ENCODE measurements at places on chromosomes 6 and 20.

- DNase-seq = no peak
These were observed 75.9 kb downstream of the PLCG1 start for GRCh38 chr20:41213150-41213820.

DNA sequence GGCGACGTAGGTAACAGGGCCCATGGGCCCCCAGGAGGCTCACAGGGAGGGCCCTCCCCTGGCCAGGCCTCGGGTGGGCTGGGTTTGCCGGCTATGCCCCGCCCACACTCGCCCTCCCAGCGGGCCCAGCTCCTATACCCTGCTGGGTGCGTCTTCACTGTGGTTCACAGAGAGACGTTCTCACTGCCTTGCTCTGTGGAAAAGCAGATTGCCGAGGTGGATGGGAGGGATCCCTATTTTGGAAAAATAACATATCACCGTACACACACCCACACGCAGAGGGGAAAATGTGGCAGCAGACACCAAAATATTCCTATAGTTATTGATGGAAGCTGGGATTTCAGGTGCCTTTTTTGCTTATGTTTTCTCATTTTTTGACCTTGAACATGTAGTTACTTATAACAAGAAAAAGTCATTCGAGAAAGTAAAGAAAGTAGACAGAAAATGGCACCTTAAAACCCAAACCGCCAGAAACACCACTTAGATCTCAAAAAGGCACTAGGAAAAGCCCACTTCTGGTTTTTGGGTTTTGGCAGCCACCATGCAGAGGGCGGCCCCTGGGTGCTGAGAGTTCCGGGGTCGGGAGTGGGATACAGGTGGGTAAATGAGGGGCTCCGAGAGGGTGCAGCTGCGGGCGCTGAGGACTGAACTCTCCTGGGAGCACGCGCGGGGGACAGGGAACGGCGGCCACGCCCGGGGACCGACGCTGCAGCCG is 49.4 kb downstream of the TMEM242 start:
- DNase-seq = no peak

DNA sequence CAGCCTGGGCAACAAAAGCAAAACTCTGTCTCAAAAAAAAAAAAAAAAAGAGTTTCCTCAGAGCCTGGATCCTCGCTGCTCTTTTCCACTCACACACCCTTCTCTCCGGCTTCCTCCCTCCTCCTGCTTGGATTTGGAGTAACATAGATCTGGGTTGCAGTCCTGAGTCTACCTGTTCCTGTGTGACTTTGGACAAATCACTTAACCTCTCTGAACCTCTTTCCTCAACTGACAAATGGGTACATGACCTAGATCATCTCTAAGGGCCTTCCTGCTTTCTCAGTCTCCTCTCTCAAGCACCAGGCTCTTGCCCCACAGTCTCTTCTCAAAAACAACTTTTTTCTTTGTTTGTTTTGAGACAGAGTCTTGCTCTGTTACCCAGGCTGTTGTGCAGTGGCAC is 5.6 kb upstream of the R3HDML start:
- DNase-seq = no peak

DNA sequence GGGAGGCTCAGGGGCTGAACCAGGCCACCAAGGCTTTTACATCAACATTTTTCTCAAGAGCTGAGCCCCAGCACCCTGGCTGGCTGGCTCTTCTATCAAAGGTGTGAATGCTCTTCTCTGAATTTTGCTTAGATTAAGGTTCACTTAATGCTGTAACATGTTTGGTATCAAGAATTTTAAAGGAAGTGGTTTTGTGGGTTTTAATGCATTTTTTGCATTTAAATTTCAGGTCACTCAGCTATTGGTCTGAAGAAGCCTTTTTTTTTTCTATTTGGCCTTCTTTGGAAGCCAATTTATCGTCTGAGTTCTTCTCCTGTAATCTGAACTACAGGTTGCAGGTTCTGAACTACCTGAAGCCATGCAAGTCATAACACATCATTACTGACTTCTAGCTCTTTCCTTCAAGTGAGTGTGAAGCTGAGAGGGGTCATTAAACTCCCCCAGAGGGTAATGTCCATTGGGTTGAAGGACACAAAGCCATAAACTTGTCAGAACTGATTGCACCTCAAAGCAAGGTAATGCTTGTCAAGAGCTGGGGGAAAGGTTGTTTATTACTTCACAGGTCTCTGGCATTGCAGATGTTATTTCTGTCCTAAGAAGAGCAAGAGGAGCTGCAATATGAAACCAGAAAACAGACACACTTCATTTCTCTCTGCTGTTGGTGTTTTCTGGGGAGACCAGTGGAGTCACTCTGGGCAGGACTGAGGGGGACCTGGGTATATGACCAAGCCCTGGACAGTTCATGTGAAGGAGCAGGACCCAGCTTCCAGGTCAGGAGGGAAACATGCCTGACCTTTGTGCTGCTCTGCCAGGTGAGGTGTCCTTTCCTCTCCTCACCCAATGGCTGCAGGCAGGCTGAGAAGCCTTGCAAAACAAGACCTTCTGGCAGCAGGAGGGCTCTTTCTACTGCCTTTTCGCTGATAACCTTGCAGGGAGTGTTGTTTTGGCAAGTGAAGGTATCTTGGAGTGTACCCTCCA is 26.1 kb upstream of the NEDD9 start:
- DNase-seq = no peak

- DNase-seq = no peak
These were observed 80.1 kb upstream of the THEMIS start for GRCh38 chr6:127980996-127981395.

- DNase-seq = no peak
These were observed 9.7 kb downstream of the MRPL14 start for GRCh38 chr6:44117397-44118128.

DNA sequence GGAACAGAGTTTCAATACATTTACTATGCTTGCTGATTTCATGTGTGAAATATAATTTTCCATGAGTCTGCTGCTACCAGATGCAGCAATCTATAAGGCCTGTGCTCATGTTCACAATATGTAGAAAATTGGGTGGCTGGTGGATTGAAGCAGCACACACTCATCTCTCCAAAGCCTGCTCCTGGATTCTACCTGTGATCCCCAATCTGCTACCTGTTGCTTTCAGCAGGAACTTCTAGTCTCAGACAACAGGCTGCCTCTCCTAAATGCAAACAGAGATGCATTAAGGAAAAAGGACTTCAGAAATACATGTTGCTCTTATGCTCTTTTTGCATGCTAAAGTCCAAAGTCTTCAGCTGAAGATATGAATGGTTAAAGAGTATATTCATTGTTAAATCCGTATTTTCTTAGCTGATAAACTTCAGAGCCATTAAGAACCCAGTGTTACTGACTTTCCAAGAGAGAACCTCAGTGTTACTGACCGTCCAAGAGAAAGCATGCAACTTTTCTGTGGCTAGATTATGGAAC is 30.9 kb upstream of the MCM9 start:
- DNase-seq = no peak

DNA sequence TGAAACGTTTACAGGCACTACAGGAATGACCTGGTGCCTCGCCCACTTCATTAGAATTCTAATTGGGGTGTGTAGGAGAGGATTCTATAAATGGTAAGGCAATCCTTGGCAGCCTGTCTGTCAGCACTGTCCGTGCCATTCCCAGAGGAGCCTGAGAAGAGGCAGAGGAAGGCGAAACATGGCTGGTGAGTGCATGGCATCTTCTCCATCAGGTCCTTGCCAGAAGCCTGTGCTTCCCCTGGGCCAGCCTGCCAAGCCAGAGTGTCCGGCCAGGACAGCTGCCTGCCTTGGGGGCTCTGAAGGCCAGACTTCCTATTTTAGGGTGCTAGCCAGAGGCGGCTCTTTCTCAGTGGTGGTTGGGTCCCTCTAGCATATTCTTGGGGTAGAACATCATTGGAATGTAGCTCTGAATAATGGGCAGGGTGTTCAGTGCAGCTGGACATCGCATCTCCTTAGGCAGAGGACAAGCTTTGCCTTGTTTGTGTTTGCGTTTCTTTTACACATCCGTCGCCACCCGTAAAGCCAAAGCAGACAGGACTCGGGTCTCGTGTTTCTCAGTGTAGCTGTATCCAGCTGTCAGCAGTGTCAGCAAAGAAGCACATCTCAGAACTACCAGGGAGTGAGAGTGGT is at the start of gene TGM3:
TGM3 (plus strand) TSS at position 116 of the 630 bp plus-strand sequence; CDS start at position 179, 63 bp downstream.
- DNase-seq = no peak

GRCh38 chr20:12012241-12013222 is 94.8 kb downstream of the BTBD3 start:
- DNase-seq = no peak

All from fibroblast of skin of left biceps (primary cell).